NCI-H1048 (cell line): ENCODE measurements at places on chromosomes 16 and 17.

DNA sequence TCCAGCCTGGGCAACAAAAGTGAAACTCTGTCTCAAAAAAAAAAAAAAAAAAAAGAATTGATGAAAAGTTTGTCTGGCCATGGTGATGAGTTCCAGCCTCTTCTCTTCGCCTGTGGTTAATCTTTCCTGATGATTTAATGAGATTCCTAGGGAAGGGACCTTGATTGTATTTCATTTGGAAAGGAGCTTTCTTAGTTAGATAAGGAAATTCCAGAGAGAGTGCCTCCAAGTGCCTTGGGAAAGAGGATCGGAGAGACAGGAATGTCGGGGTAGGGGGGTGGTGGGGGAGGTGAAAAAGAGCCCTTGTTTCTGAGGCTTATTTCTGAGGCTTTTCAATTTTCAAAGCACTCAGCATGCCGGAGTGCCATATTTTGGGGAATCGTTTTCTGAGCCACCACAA is 93.2 kb upstream of the SIAH1 start:
- DNase-seq: no peak

DNA sequence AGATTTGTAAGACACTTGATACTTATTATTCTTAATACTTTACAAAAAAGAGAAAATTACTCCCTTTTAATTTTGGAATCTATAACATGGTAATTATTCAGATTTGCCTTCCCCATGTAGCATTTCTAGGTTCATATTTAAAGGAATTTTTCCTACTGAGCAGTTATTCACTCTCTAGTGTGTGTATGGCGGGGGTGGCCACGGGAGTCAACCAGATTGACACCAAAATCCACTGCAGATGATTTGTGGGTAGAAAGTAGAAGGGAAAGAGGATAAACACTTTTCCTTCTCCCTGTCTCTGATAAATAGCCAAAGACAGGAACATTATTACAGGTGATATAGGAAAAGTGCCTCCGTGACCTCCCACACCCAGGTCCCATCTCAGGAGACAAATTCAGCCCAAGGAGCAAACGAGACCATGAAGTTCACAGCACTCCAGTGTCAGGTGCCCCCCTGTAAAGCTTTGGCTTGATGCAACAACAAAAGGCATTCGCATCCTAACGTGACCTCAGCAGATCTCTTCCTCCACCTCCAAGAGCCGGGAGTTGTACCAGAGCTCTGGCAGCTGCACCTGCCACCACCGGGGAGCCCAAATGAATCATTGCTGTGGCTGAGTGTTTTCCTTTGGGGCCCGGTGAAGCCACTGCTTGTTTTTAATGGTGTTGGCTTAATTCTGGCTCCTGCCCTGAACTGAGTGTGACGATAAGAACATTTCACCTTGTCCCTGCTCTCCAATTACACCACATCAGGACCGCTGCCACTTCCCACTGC is 92.7 kb upstream of the NOL11 start:
- DNase-seq: no peak

DNA sequence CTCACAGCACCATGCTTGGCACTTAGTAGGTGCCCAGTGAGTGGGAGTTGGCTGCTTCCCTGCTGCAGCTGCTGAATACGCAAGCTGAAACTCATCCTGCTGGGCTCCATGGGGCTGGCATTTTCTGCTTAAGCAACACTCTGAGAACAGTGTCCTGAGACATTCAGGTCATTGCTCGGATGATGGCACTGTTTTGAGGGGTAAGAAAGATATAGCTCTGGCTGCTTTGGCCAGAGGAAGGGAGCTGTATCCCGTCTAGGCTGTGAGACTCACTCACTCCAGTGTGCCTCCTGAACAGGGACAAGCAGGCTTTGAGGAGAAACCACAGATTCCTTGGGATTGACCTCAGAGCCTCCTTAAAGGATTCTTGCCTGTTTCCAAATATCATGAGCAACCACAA is 120.5 kb downstream of the CLEC16A start:
- no peak for DNase-seq

DNA sequence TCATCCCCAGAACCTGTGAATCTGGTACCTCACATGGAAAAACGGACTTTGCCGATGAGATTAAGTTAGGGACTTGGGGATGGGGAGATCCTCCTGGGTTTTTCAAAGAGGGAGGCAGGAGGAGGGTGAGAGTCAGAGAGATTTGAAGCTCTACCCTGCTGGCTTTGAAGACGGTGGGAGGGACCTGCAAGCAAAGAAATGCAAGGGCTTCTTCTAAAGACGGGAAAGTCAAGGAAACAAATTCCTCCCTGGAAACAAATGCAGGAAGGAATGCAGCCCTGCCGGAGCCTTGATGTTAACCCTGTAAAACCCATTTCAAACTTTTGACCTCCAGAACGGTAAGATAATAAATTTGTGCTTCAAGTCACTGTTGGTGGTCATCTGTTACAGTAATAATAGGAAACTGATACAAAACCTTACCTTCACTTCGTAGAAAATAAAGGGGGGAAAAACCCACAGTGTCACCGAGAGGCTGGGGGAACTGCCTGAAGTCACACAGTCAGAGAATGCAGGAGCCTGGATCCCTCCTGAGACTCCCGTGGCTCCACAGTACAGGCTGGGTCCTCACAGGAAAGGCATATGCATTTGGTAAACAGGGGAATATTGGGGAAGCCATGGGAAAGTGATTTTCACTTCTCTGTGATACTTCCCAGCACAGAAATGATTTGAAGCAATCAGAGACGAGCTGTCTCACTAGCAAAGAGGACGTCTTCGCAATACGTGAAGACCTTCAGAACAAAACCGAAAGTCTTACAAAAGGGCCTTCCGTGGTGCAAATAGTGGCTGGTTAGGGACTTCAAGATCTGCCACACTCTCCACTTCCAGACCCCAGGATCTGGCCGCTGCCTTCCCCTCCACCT is 58.9 kb upstream of the CLEC3A start:
- DNase-seq: no peak

DNA sequence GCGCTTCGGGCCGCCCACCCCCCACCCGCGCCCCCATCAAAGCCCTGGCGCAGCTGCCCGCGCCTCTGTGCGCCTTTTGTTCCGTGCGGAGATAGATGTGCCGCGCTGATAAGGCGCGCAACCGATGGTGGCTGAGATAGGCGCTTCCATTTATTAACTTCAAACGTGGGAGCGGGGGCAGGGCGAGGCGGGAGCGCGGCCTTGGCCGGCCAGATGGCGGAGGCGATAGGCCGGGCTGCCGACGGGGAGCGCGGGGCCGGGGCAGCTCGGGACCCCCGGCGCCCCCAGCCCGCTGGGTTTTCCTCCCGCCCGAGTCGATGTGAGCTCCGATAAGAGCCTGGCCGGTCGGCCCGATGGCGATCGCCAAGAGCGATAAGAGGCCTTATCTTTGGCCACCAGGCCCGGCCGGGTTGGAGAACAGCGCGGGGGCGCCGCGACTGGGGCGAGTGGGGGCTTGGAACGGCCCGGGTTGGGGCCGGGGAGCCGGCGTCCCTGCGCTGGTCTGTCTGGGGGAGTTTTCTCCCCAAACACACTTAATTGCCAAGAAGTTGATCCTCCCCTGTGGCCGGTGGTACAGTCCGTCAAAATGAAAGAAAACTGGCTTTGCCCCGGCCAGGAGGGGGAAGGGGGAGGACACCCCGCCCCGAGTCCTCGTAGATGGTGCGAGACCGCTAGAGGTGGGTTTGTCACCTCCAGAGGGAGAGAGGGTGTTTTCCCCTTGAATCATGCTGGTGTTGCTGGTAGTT is 2.7 kb downstream of the ZFPM1 start:
- DNase-seq: no peak

- no peak for DNase-seq
These were observed 85.9 kb upstream of the GSE1 start for GRCh38 chr16:85527042-85527766.

DNA sequence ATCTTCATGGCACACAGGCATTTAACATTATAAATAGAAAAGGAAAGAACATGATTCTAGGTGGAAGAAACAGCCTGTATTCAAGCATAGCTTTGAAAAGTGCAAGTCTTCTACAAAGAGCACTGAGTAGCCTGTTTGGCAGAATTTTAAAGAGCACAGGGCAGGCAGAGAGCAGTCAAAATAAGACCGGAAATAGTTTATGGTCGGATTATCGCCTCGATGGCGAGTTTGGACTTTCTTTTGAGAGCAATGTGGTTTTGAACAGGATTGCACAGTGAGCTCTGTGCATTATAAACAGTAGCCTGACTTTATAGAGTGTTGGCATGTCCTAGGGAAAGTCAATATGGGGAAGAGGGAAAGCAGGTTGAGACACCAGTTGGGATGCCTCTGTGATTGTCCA is 6.2 kb upstream of the TMEM100 start:
- no peak for DNase-seq
